ENCODE measurements at places on chromosomes 5 and 9.

- no peak for DNase-seq
These were observed 639.0 kb upstream of the TYRP1 start for GRCh38 chr9:12054235-12054634.

GRCh38 chr5:14700478-14701436 lies 36.2 kb downstream of the OTULIN start:
- DNase-seq: no peak

- DNase-seq: peak; percentile 33
These were observed 82.3 kb upstream of the AGXT2 start for GRCh38 chr5:35129921-35130485.

DNA sequence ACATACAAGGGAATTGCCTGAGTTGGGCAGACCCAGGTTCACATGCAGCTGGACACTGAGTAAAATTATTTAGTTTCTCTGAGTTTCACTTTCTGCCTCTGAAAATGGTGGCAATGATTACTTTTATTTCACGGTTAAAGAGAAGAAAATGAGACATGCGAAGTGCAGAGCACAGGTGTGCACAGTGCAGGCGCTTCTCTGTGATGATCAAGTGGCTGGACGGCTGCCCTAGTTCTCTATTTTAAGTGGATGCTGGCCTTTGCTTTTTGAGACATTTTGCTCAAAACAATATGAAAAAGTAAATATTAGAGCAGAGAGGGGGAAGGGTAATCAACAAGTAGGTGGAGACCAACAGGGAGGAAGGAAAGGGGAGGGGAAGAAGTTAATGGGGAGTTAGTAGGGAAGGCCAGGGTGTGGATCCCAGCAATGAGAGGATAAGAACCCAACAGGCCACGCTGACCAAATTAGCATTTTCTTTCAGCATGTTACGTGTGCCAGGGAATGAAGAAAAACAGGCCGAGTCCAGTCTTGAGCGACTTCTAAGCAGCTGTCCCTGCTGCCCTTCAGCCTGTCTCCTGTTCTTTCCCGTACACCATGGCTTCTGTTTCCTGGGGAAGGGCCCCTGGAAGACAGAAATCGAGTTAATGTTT lies 16.1 kb downstream of the SNX18 start:
- DNase-seq: no peak

GRCh38 chr5:6873359-6873758 lies 160.1 kb downstream of the TENT4A start:
- DNase-seq: no peak

DNA sequence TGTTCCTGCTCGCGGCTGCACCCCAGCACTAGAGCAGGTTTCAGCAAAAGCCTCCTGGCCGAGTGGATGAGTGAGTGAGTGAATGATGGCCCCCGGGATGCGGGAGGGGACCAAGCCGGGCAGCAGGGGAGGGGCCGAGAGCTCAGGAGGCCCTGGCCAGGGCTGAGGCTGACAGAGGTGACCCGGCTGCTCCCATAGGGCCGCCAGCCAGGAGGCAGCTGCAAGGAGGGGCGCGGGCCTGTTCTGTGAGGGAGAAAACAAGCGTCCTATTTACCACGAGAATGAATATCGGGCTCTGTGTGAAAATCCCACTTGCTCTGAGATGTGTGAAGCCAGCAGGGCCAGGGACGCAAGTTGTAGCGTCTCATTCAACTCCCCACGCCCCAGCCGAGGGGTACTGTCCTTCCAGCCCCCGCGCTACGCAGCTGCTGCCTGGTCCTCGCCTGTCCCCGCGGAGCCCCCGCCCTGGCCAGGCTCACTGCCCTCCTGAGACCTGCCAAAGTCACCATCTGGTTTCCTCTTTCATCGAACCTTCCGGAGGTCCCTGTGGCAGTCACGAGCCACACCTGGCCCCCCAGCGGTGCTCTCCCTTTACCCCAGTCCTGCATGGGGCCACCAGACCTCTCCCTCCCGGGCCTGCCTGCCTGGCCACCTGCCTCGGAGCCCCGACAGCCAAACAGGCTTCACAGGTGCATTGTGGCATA lies 38.8 kb downstream of the RASGEF1C start:
- DNase-seq: no peak

DNA sequence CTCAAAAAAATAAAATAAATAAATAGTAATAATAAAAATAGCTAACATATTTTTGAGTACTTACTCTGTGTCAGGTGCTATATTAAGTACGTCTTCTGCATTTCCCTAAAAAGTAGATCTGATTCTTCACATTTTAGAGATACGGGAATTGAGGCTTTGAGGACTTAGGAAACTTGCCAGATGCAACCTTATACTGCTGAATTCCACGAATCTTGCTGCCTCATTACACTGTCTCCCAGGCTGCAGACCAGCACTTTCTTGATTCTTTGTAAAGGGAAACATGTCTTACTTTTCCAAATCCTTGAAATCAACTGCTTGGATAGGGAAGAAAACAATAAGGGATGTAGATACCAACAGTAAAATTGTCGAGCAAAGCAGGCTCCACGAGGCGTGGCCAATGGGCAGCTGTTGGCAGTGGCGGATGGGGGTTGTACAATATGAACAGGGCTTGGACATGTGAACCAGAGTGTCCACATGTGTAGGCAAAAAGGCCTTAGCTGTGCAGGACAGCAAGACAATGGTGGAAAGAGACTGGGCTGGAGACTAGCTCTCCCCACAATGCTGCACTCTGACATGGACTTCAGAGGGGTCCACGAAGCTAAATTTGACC lies 124.3 kb upstream of the RAI14 start:
- DNase-seq: no peak

GRCh38 chr9:20558566-20559016 lies 63.7 kb downstream of the MLLT3 start:
- no peak for DNase-seq

DNA sequence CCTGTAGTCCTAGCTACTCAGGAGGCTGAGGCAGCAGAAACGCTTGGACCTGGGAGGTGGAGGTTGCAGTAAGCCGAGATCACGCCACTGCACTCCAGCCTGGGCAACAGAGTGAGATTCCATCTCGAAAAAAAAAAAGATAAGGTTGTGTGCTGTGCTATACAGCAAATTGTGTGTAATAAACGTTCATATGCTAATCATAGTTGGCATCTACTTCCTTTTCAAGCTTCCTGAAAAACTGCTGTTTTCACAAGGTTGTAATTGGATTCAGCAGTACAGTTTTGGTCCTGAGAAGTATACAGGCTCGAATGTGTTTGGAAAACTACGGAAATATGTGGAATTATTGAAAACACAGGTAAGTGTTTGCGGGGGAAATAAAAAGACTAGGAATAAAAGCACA lies 25.5 kb downstream of the OTULINL start:
- no peak for DNase-seq

DNA sequence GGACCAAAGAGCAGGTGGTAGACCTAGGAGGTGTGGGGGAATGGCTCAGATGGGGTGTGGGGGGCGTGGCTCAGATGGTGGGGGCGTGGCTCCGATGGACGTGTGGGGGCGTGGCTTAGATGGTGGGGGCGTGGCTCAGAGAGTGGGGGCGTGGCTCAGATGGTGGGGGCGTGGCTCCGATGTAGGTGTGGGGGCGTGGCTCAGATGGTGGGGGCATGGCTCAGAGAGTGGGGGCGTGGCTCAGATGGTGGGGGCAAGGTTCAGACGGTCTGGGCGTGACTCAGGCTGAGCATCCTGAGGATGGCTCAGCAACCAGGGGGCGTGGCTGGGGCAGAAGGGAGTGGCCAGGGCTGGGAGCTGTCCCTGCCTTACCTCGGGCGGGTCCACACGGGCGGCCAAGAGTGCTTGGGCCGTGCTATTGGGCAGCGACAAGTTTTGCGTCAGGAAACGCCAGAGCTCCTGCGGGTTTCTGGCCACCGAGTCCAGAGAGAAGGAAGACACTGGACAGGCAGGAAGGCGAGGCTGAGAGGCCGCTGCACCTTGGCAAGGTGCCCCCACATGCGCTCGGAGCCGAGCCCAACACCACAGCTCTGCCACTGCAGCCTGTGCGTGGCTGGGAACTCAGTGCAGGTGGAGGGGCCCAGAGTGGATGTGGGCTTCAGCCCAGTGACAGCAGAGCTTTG lies 5.9 kb downstream of the ABCA2 start:
- DNase-seq: peak; percentile 70

DNA sequence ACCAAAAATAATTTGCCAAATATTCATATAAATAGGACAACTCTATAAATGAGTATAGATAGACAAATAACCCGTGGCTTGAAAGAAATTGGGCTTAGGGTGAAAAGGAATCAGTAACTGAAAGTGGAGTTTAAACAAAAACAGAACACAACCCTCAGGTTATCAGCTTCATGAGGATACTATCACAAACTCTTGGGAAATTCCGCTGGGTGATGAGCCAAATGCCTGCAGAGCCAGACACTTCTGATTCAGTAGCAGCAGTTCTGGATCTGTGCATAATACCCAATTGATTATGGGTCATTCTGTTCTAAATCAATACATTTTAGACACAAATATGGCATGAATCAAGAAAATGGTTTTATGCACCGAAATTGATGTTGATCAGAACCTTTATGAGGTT lies 72.4 kb downstream of the CAMK4 start:
- no peak for DNase-seq

- DNase-seq: no peak
These were observed 8.2 kb upstream of the EPB41L4B start for GRCh38 chr9:109328978-109329637.

GRCh38 chr5:2129568-2130272 lies 247.0 kb upstream of the IRX4 start:
- DNase-seq: no peak

DNA sequence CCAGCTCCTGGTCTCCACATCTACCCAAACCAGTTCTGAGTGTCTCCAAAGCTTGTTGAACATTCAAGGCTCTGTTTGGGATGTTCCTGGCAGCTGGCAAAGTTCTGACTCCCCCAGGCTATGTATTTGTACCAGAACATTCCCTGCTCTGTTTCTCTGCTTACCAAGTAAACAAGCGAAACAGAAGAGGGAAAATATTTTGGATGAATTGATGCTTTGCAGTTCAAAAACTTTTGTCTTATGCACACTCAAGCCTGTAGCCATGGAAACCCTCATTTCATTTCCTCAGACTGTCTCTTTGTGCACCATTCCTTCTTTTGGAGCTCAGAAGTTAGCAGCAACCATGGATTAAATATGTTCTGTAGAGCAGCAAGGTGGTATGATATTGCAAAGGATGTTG lies 145.8 kb downstream of the ACTL7B start:
- DNase-seq: no peak

DNA sequence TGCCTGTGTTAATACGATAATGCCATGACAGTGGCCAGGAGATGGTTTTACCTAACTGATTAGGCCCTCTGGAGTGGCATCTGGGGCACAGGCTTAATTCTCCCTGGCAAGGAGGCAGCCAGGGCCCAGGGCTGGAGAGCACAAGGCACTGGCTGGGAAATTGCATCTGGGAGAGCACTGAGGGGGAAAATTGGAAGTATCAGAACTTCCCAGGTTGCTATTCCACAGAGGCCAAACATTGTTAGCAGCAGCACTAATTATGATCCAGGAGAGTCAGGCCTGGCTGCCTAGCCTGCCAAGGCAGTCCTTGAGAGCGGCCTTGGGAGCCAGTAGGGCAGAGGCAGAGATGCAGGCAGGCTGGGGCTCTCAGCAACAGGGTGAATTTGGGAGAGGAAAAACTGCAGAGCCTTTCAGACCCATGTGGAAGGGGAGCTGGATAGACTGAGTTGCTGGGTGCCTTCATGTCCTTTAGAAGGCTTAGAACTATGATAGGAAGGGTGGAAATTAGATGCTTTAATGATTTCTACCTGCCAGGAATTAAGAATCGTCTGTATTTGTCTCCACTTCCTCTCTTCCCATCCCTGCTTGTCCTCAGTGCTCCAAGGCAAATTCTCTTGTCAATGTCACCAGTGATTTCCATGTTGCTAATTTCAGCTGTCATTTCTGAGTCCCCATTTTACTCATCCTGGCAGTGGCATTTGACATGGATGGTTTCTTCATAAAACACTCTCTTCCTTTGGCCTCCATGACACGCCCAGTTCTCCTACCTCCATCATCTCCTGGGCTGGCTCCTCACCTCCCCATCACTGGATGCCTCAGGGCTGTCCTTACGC lies 56.1 kb upstream of the HSPA9 start:
- DNase-seq: no peak

DNA sequence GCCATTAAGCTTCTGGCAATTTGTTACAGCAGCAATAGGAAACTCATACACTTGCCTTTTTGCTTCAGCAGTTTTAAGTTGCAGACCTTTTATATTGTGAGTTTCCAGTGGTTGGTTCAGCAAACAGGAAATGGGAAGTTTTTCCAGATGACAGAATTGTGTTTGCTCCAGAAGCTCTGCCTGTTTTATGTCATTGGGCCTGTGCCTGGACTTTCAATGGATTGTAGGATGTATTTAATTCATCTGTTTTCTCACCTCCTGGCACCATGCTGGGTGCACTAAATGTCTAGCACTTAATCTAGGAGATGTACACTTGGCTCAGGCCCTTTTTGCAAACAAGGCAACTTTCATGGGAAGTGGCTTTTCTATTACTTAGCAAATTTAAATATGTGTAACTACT lies 100.4 kb upstream of the CLINT1 start:
- no peak for DNase-seq

GRCh38 chr5:131481569-131481968 lies 153.5 kb downstream of the RAPGEF6 start:
- DNase-seq: no peak

DNA sequence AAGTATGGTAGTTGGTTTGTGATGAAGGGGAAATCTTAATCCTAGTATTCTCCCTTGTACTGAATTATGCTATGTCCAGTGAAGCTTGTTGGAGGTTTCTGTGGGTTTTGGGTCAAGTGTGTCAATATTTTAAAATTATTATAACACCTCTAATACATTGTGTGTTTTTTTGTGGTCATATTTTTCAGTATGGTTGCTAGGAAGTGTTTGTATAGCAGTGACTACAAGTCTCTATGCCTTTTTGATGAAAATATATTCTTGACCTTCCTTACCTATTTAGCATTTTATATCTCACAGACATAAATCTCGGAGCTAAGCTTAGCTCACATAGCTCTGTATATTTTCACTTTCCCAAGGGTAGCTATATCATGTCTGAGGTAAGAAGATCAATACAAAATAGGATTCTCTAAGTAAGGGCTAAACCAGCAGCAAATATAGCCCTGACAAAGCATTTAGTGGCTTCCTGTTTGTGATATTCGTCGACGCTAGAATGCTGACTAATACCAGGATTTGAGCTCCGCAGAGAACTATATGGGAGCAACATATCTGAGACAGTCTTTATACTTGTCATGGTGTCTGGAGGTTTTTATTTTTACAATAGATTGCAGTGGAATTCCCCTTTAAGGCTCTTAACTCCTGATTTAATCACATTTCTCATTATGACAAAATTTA lies 82.3 kb downstream of the MACIR start:
- DNase-seq: no peak
